Adrenal gland (tissue), 19 donors: ENCODE measurements at places on chromosomes 5 and 9. TPM values are rescaled to one million over a fixed set of nuclear protein-coding genes. Genes with fewer than 3 reads are reported as not detected.

- no peak overlapping the region for H3K4me3 ChIP-seq
- no peaks in the 10 kb centered on the region for H3K27me3 ChIP-seq
- H3K4me1 ChIP-seq = no peaks in the 10 kb centered on the region
- DNase-seq = no peak
- no peak overlapping the region for H3K27ac ChIP-seq
- no peaks in the 10 kb centered on the region for H3K36me3 ChIP-seq
These were observed 137.1 kb upstream of the BASP1 start for GRCh38 chr5:17080361-17080760.

DNA sequence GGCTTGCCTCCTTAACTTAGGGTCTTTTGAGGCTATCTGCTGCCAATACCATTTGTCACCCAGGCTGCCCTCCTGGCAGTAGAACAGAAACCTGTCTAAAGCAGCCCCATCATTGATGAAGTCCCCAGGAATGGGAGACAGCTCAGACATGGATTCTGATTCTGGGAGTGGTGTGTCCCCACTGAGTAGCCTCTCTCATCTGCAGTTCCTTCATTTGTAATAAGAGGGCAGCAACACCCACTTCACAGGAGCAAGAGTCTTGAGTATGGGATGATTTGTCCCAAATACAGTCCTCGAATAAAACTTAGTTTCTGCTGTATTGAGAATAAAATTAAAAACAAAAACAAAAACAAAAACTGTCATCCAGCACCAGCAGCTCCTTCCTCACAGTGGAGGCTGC lies 167.6 kb downstream of the ASTN2 start:
- H3K36me3 ChIP-seq = no peaks in the 10 kb centered on the region
- H3K27ac ChIP-seq = no peak overlapping the region
- no peak for DNase-seq
- no peaks in the 10 kb centered on the region for H3K27me3 ChIP-seq

DNA sequence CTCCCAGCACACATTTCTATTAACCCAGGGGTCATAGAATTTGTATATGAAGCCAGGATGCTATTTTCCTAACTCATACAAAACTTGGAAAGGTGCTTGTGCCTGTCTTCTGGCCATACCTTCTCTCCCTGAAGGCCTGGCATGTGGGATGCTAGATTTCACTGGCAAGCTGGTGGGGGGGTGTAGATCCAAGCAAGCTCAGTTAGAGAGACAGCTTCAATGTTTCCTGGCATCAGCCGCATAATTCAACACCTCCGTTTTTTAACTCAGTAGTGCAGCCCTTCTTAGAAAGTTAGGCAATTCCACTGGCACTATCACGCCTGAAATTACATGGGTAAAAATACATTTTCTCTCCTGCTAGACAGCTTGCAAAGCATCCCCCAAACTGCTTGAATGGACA lies 51.8 kb downstream of the MEGF10 start:
- H3K4me3 ChIP-seq = no peak overlapping the region
- H3K4me1 ChIP-seq = no peaks in the 10 kb centered on the region
- no peak overlapping the region for H3K27ac ChIP-seq
- no peak for DNase-seq
- H3K36me3 ChIP-seq = no peaks in the 10 kb centered on the region

DNA sequence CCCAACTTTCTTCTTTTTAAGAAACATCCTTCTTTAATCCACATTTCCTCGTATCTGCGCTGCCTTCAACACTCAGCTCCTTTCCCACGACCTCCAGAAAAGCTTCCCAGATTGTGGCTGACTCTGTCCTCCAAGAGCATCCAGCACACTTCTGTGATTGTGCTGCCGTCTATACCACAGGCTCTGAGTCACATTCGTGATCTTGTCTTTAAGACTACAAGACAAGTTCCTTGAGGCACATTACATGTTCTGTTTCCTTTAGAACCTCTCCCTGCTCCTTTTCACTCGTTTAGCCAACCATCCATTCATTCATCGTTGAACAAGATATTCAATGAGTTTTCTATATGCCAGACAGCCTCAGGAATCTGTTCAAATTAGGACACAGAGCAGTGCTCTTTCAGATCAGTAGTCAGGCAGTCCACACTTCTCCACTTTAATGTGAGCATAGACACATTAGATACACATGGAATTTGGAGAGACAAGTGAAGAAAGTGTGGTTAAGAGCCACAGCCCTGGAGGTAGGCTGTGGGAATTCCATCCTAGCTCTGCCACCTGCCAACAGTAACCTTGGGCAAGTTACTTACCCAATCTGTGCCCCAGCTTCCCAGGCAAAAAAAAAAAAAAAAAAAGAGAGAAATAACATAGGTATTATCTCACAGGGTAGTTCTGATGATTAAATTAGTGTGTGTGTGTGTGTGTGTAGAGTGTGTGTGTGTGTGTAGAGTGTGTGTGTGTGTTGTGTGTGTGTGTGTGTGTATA lies 18.9 kb downstream of the WHRN start:
- peak overlapping the region; percentile 80 for H3K27ac ChIP-seq
- no peaks in the 10 kb centered on the region for H3K36me3 ChIP-seq
- H3K27me3 ChIP-seq = no peaks in the 10 kb centered on the region

- no peak for DNase-seq
- peak overlapping the region; percentile 70 for H3K27ac ChIP-seq
- H3K4me3 ChIP-seq = no peak overlapping the region
These were observed 13.6 kb downstream of the NAIF1 start for GRCh38 chr9:128053560-128053959.

DNA sequence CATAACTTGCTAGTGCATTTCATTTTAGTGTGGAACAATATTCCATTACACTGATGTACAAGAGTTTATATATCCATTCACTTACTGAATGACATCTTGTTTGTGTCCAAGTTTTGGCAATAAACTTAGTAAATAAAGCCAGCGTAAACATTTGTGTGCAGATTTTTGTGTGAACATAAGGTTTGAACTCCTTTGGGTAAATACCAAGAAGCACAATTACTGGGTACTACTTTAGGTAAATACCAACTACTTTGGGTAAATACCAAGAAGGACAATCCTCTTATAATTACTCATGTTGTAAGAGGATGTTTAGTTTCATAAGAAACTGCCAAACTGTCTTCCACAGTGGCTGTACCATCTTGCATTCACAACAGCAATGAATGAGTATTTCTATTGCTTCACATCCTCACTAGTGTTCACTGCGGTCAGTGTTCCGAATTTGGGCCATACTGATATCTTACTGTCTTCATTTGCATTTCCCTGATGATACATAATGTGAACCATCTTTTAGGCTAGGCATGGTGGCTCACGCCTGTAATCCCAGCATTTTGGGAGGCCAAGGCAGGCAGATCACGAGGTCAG lies 2.3 kb upstream of the SYK start:
- H3K27me3 ChIP-seq = peaks cover 25% of the 10 kb centered on the region
- no peak for DNase-seq
- H3K36me3 ChIP-seq = no peaks in the 10 kb centered on the region
- no peak overlapping the region for H3K27ac ChIP-seq

DNA sequence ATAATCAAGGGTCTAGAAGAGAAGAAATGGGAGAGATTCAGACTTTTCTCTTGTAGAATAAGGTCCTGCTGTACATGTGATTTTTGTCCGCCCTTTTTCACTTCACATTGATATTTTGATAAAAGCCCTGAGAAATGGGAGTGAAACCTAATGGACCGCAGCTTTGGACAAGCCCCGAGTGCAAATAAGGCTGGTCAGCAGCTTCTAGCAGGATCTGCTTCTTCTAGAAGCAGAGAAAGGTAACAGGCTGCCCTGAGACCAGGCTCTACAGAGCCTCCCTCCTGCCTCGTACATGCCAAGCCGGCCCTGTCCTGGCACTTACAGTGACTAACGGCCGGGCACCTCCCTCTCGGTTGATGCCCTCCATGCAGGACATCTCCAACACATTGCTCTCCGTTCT lies 33.4 kb downstream of the ACER2 start:
- no peak overlapping the region for H3K4me3 ChIP-seq
- no peak for DNase-seq
- H3K4me1 ChIP-seq = peaks cover 8% of the 10 kb centered on the region
- peak overlapping the region; percentile 21 for H3K27ac ChIP-seq

DNA sequence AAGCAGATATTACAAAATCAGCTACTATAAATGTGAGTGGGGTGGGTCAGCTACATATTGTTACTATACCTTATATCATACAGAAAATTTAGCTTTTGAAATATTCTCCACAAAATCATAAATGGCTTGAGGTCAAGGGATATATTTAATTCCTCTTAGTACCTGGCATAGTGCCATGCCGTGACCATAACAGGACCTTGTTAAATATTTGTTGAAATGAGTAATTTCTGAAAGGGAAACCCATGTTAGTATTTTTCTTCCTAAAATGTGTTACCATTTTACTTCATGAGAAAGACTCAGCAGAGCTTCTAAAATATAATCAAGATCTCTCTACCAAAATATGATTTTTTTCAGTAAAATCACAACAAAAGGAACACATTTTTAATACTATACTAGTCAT lies 14.8 kb downstream of the ATP10B start:
- no peak overlapping the region for H3K4me3 ChIP-seq
- DNase-seq = no peak
- H3K4me1 ChIP-seq = no peaks in the 10 kb centered on the region
- H3K27me3 ChIP-seq = no peaks in the 10 kb centered on the region
- H3K36me3 ChIP-seq = no peaks in the 10 kb centered on the region
- H3K27ac ChIP-seq = no peak overlapping the region

- H3K36me3 ChIP-seq = no peaks in the 10 kb centered on the region
- H3K27me3 ChIP-seq = no peaks in the 10 kb centered on the region
- peaks cover 5% of the 10 kb centered on the region for H3K4me1 ChIP-seq
- DNase-seq = no peak
- H3K27ac ChIP-seq = no peak overlapping the region
These were observed 260.6 kb upstream of the ANKRD55 start for GRCh38 chr5:56493766-56494165.

- H3K27me3 ChIP-seq = no peaks in the 10 kb centered on the region
- no peaks in the 10 kb centered on the region for H3K4me1 ChIP-seq
- no peak overlapping the region for H3K4me3 ChIP-seq
- H3K27ac ChIP-seq = no peak overlapping the region
- no peak for DNase-seq
These were observed 23.3 kb downstream of the TNFSF8 start for GRCh38 chr9:114906922-114907571.

GRCh38 chr5:65907135-65907534 lies 19.2 kb upstream of the ERBIN start:
- no peak overlapping the region for H3K4me3 ChIP-seq
- no peaks in the 10 kb centered on the region for H3K27me3 ChIP-seq
- H3K36me3 ChIP-seq = no peaks in the 10 kb centered on the region
- H3K4me1 ChIP-seq = no peaks in the 10 kb centered on the region
- DNase-seq = no peak

DNA sequence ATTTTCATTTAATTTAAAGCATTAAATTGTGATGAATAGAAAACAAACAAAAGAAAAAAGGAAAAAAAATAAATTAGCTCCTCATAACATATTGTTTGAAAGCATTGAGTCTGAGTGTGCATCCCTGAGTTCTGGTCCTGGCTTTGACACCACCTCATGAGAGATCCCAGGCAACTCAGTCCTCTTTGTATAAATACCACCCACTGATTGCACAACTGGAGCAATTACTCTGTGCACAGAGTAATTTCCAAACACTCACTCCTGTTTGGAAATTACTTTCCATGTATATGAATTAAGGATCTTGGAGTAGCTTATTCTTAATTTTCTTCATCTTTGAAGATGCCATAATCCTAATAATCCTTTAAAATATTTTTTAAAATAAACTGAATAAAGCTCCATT lies 59.4 kb upstream of the C5orf46 start:
- no peak overlapping the region for H3K27ac ChIP-seq
- H3K36me3 ChIP-seq = no peaks in the 10 kb centered on the region
- peaks cover 4% of the 10 kb centered on the region for H3K27me3 ChIP-seq

GRCh38 chr9:129852579-129852978 lies 17.3 kb downstream of the USP20 start:
- H3K36me3 ChIP-seq = no peaks in the 10 kb centered on the region
- H3K4me1 ChIP-seq = peaks cover 31% of the 10 kb centered on the region
- H3K4me3 ChIP-seq = no peak overlapping the region
- peak; percentile 60 for DNase-seq
- H3K27me3 ChIP-seq = no peaks in the 10 kb centered on the region

GRCh38 chr9:107768224-107768623 lies 278.7 kb upstream of the KLF4 start:
- H3K27ac ChIP-seq = no peak overlapping the region
- no peaks in the 10 kb centered on the region for H3K36me3 ChIP-seq
- no peaks in the 10 kb centered on the region for H3K4me1 ChIP-seq
- DNase-seq = peak; percentile 34
- no peak overlapping the region for H3K4me3 ChIP-seq

- no peaks in the 10 kb centered on the region for H3K36me3 ChIP-seq
- H3K4me1 ChIP-seq = no peaks in the 10 kb centered on the region
- no peak overlapping the region for H3K4me3 ChIP-seq
- no peaks in the 10 kb centered on the region for H3K27me3 ChIP-seq
These were observed 51.5 kb upstream of the SH3PXD2B start for GRCh38 chr5:172505845-172506244.

The PCDHB7 gene
- polyA plus RNA-seq = 0.92 TPM

The TXNDC15 gene
- polyA plus RNA-seq = 195 TPM

The KDM4C gene
- 7.9 TPM for polyA plus RNA-seq

The IQGAP2 gene
- polyA plus RNA-seq = 34.0 TPM

The PCDHGB1 gene
- polyA plus RNA-seq = 0.88 TPM

The SPATA31E1 gene
- not detected for polyA plus RNA-seq

The ADGRD2 gene
- 0.16 TPM for polyA plus RNA-seq

The TLR4 gene
- polyA plus RNA-seq = 7.3 TPM

The SRP19 gene
- 150 TPM for polyA plus RNA-seq

The STING1 gene
- 28.2 TPM for polyA plus RNA-seq
